ENCODE measurements at places on chromosomes 2 and 18.

- no peak for DNase-seq
These were observed 28.2 kb downstream of the GULP1 start for GRCh38 chr2:188319838-188320237.

DNA sequence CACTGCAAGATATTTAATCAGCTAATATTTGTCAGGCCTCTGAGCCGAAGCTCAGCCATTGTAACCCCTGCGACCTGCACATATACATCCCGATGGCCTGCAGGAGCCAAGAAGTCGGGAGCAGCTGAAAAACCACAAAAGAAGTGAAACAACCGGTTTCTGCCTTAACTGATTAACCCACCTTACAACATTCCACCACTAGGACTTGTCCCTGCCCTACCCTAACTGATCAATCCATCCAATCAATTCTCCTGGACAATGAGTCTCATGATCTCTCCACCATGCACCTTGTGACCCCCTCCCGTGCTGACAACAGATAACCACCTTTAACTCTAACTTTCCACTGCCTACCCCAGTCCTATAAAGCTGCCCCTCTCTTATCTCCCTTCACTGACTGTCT is 945.4 kb upstream of the GYPC start:
- no peak for DNase-seq

- no peak for DNase-seq
These were observed 218.1 kb upstream of the TNP1 start for GRCh38 chr2:217077831-217078407.

- DNase-seq, result peak; percentile 68
These were observed 39.9 kb downstream of the TMEM247 start for GRCh38 chr2:46519265-46519664.
